ENCODE measurements at places on chromosomes 7 and 10. TPM values are rescaled to one million over a fixed set of nuclear protein-coding genes. Genes with fewer than 3 reads are reported as not detected.
A peak's percentile ranks its signal among the peaks of the same experiment; 100 is the strongest.

GRCh38 chr10:119103241-119103902 is 541 bp upstream of the DENND10 start:
- no peak overlapping the region for H3K27ac ChIP-seq
- no peaks in the 10 kb centered on the region for H3K36me3 ChIP-seq

SPDYE9 gene
- not detected for total RNA-seq

GRCh38 chr10:121965996-121966395 is 9.0 kb downstream of the NSMCE4A start:
- no peak for DNase-seq
- no peaks in the 10 kb centered on the region for H3K4me1 ChIP-seq
- no peak overlapping the region for H3K4me3 ChIP-seq
- no peak overlapping the region for H3K27ac ChIP-seq

DNA sequence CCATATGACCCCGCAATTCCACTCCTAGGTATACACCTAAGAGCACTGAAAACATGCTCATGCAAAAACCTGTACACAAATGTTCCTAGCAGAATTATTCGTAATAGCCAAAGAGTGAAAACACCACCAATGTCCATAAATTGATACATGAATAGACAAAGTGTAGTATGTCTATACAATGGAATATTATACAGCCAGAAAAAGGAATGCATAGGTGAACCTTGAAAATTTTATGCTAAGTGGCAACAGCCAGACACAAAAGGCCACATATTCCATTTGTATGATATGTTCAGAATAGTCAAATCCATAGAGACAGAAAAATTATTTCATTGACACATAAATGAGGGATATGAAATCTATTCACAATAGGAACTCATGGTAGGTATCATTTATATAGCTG is 81.0 kb upstream of the NOBOX start:
- no peak overlapping the region for H3K27ac ChIP-seq
- H3K27me3 ChIP-seq = no peaks in the 10 kb centered on the region
- no peaks in the 10 kb centered on the region for H3K36me3 ChIP-seq
- DNase-seq = no peak
- no peaks in the 10 kb centered on the region for H3K4me1 ChIP-seq

DNA sequence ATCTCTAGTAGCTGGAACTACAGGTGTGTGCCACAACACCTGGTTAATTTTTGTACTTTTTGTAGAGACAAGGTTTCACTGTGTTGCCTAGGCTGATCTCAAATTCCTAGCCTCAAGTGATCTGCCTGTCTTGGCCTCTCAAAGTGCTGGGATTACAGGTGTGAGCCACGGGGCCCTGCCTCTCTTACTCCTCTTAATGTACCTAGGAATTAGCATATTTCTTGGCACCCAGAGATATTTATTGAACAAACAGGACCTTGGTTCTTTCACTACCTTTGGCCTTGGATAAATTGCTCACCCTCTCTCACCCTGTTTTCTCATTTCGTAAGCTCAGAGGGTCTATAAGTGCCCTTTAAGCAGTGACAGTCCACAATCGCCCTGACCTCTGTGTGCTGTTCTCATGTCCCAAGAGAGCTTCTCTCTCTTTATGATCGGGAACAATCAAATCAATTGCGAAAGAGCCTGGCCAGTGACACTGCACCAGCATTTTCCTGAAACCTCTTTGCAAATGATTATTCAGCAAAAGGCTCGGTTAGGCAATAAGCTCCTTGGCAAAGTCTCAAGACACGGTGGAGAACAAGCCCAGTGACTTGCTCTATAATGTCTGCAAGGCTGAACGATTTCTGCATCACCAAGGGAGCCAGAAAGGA is 117.7 kb downstream of the APBB1IP start:
- no peak overlapping the region for H3K27ac ChIP-seq
- H3K4me3 ChIP-seq = no peak overlapping the region
- H3K36me3 ChIP-seq = no peaks in the 10 kb centered on the region
- no peaks in the 10 kb centered on the region for H3K4me1 ChIP-seq
- DNase-seq = no peak

NAT16 gene
- not detected for total RNA-seq

- H3K4me3 ChIP-seq = no peak overlapping the region
- DNase-seq = no peak
- H3K27me3 ChIP-seq = no peaks in the 10 kb centered on the region
- H3K27ac ChIP-seq = no peak overlapping the region
- no peaks in the 10 kb centered on the region for H3K4me1 ChIP-seq
These were observed 8.4 kb downstream of the ZNF862 start for GRCh38 chr7:149846436-149847046.

DNA sequence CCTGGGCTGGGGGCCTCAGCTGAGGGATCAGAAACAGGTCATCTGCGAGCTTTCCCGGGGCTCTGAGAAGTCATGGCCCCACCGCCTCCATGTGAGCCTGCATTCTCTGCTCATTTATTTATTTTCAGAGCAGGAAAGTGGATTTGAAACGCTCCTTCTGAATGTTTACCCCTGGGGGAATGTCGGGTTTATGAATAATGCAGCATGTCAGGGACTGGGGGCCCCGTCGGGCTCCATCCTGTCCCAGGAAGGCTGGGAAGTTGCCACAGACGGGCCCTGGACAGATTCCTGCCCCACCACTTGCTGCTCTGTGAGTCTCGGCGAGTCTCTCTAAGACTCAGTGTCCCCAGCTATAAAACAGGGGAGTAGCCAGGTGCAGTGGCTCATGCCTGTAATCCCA is 11.9 kb upstream of the GTF2IRD1 start:
- no peaks in the 10 kb centered on the region for H3K27me3 ChIP-seq
- no peaks in the 10 kb centered on the region for H3K36me3 ChIP-seq
- no peak for DNase-seq
- H3K27ac ChIP-seq = no peak overlapping the region
- H3K4me1 ChIP-seq = no peaks in the 10 kb centered on the region
- H3K4me3 ChIP-seq = no peak overlapping the region

DNA sequence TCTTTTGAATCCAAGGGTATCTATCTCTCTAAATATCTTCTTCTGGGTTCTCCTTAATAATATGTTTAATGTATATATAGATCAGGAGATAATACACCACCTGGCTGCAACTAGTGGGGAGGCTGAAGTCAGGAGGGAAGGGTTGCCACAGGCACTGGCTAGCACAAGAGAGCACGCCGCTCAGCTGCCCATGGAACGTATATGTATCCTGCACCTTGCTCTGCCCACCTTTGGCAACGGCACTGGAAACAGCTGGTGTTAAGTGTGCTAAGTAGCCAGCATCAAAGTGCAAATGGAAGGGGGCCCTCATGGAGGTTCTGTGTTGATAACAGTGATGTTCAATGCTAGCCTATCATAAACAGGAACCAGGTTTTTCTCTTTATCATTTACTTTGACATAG is 49.8 kb upstream of the FAM133B start:
- peaks cover 15% of the 10 kb centered on the region for H3K4me1 ChIP-seq
- H3K27ac ChIP-seq = no peak overlapping the region
- H3K27me3 ChIP-seq = no peaks in the 10 kb centered on the region
- no peak for DNase-seq
- no peak overlapping the region for H3K4me3 ChIP-seq
- H3K36me3 ChIP-seq = no peaks in the 10 kb centered on the region

GRCh38 chr10:110327262-110327914 is 22.7 kb upstream of the SMNDC1 start:
- H3K27me3 ChIP-seq = no peaks in the 10 kb centered on the region
- DNase-seq = peak; percentile 33
- H3K4me3 ChIP-seq = peak overlapping the region; percentile 20
- H3K27ac ChIP-seq = peak overlapping the region; percentile 99
- no peaks in the 10 kb centered on the region for H3K36me3 ChIP-seq
- H3K4me1 ChIP-seq = peaks cover 62% of the 10 kb centered on the region

GRCh38 chr10:18687706-18688105 is 28.5 kb downstream of the ARL5B start:
- no peaks in the 10 kb centered on the region for H3K27me3 ChIP-seq
- no peak overlapping the region for H3K27ac ChIP-seq
- no peaks in the 10 kb centered on the region for H3K36me3 ChIP-seq
- no peak for DNase-seq

DNA sequence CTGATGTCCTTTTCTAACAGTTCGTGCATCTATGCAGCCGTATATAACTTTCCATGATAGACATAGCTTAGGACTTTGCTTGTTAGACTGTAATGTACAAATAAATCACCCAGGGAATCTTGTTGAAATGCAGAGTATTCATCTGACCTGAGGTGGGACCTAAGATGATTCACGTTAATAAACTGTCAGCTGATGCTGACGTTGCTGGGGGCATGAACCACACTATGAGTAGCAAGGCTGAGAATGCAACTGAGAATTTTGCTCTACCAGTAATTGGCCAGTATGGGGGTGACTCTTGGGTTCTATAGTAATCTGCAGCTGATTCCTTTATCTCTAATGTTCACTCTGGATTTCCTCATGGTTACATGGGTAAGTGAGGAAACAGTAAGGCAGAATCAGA is 130.1 kb upstream of the MALRD1 start:
- H3K27ac ChIP-seq = no peak overlapping the region
- no peaks in the 10 kb centered on the region for H3K4me1 ChIP-seq
- H3K36me3 ChIP-seq = no peaks in the 10 kb centered on the region
- H3K4me3 ChIP-seq = no peak overlapping the region
- no peak for DNase-seq

COL28A1 gene
- 0.83 TPM for total RNA-seq

TRIL gene
- total RNA-seq = not detected

H2BK1 gene
- not detected for total RNA-seq

DNA sequence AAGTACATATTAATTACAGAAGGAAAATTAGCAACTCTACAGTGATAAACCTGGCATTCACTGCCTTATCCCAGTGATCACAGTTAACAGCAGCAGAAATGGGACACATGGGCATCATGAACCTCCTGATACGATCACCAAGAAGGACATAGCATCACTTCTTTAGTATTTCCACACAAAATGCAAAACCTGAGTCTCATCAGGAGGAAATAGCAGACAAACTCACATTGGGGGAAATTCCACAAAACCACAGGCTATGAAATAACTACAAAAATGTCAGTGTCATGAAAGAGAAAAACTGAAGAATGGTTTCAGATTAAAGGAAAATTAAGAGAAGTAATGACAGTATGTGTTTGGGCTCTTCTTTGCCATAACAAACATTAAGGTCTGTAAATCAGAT is 12.0 kb upstream of the PURB start:
- H3K27me3 ChIP-seq = no peaks in the 10 kb centered on the region
- H3K27ac ChIP-seq = no peak overlapping the region
- DNase-seq = no peak
- H3K36me3 ChIP-seq = no peaks in the 10 kb centered on the region

DNA sequence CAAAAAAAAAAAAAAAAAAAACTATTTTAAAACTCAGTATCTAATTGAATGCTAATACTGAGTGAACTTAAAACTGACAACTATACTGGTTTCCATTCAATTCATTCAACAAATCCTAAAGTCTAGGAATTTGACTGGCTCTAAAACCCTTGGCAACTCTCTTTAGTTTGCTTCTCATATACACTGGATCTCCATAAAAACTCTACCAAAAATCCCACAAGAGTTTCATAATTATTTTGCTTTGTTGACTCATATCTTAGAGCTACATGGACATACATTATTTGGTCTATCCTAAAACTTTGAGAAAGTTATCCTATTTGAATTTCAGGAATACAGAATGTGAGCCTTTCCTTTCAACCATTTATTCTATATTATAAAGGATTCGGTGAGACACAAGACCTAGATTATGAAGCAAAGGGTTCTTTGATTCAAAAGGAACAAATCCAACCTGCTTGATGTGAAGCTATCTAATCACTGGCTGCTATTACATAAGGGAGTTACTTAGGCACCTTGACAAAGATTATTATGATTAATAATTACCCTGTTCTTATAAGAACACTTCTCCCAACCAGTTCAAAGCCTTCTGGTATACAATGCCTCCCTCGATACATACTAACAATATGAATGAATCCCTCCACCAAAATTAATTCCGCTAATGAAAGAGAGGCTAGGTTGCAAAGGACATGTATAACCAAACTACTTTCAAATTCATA is 15.8 kb upstream of the KMT2E start:
- DNase-seq = no peak
- no peak overlapping the region for H3K27ac ChIP-seq
- H3K36me3 ChIP-seq = peaks cover 36% of the 10 kb centered on the region

MLLT10 gene
- 48.4 TPM for total RNA-seq

DOCK1 gene
- 24.8 TPM for total RNA-seq

DNA sequence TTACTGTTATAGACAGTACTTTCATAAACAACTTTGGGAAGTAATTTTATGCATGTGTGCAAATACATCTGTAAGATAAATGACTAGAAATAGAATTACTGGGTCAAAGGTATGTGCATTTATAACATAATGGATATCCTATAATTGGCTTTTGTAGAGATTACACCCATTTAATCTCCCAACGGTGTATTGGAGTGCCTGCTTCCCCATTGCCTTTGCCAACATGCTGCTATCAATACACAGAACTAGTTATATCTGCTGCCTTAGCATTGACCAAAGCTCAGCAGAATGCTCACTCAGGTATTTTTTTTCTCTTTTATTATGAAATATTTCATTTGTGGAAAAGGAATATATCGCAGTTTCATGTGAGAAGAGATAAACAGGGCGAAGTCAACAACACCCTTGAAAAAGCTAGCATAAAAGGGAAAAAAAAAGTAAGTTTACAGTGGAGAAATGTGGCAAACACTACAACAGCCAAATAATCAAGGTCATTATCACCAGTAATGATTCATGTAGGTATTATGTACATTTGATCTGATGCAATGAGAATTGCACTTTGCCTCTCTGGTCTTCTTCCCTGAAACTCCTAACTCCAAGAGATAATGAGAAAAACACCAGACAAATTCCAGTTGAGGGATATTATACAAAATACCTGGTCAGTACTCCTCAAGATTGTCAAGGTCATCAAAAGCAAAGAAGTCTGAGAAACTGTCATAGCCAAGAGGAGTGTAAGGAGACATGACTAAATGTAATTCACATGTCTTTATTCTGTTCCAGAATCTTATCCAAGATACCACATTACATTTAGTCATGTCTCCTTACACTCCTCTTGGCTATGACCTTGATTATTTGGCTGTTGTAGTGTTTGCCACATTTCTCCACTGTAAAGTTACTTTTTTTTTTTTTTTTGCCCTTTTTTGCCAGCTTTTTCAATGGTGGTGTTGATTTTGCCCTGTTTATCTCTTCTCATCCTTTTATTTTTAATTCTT is 36.8 kb downstream of the MARCHF5 start:
- H3K4me1 ChIP-seq = peaks cover 55% of the 10 kb centered on the region
- peak overlapping the region; percentile 94 for H3K27ac ChIP-seq
- no peaks in the 10 kb centered on the region for H3K36me3 ChIP-seq
- no peak overlapping the region for H3K4me3 ChIP-seq
- no peaks in the 10 kb centered on the region for H3K27me3 ChIP-seq

CTAGE4 gene
- total RNA-seq = 5.8 TPM

ZNF789 gene
- 30.8 TPM for total RNA-seq

SPDYE11 gene
- total RNA-seq = not detected

Measured in PC-9 (cell line).